ENCODE measurements at places on chromosomes 5 and 9. TPM values are rescaled to one million over a fixed set of nuclear protein-coding genes. Genes with fewer than 3 reads are reported as not detected.

The GMCL2 gene
- not detected for total RNA-seq

GRCh38 chr5:150987746-150988145 lies 32.6 kb upstream of the GPX3 start:
- H3K36me3 ChIP-seq = no peaks in the 10 kb centered on the region
- no peak overlapping the region for H3K4me3 ChIP-seq
- DNase-seq = no peak
- H3K27me3 ChIP-seq = peaks cover 3% of the 10 kb centered on the region

DNA sequence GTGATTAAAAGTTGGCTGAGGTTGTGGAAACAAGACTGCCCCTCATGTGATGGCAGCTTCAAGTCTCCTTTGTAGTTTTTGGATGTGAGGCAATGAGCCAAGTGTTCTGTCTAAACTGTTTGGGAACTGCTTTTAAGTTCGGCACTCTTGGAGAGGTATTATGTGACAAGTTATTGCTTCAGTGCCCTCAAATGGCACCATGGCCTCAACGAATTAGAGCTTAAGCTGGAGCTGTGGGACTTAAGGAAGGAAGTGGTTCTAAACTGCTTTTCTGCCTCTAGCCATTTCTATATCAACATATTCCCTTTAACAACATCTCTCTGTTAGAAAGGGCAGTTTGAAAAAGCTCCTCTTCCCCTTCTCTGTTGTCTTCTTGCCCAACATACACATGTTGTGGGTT lies 227.7 kb downstream of the RFK start:
- H3K4me1 ChIP-seq = peaks cover under 1% of the 10 kb centered on the region
- no peak overlapping the region for H3K4me3 ChIP-seq
- no peak overlapping the region for H3K27ac ChIP-seq
- DNase-seq = no peak
- H3K27me3 ChIP-seq = no peaks in the 10 kb centered on the region
- H3K36me3 ChIP-seq = no peaks in the 10 kb centered on the region

The PCA3 gene
- total RNA-seq = not detected

The RGMB gene
- 201 TPM for total RNA-seq

GRCh38 chr9:93645149-93645889 lies 68.9 kb downstream of the PHF2 start:
- DNase-seq = no peak
- H3K4me3 ChIP-seq = no peak overlapping the region
- no peak overlapping the region for H3K27ac ChIP-seq
- H3K27me3 ChIP-seq = peaks cover 3% of the 10 kb centered on the region

GRCh38 chr9:19481121-19481870 lies 72.5 kb downstream of the ACER2 start:
- no peak overlapping the region for H3K27ac ChIP-seq
- H3K36me3 ChIP-seq = no peaks in the 10 kb centered on the region
- H3K4me3 ChIP-seq = no peak overlapping the region
- DNase-seq = no peak
- H3K4me1 ChIP-seq = no peaks in the 10 kb centered on the region

DNA sequence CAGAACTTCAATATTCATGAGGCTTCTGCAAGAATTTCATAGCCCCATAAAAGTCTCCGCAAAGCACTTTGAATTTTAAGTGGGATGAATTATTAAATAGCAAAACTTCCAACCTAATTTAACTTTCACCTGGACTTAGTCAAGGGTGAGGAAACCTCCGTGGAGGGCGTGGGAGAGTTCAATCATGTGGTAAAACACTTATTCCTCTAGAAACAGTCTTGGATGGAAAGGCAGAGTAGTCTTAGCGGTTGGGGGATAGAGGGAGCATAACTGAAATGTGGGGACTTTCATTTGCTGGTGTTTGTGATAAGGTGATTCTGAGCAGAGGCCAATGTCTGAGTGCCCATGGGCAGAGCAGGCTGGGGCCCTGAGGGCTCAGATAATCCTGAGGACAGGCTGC lies 241.9 kb downstream of the IRX1 start:
- no peaks in the 10 kb centered on the region for H3K4me1 ChIP-seq
- peaks cover 1% of the 10 kb centered on the region for H3K27me3 ChIP-seq
- no peak for DNase-seq

The MEIKIN gene
- total RNA-seq = not detected

The PJA2 gene
- total RNA-seq = 68.5 TPM

- H3K27ac ChIP-seq = no peak overlapping the region
- H3K4me3 ChIP-seq = no peak overlapping the region
- no peaks in the 10 kb centered on the region for H3K27me3 ChIP-seq
- no peaks in the 10 kb centered on the region for H3K36me3 ChIP-seq
- H3K4me1 ChIP-seq = no peaks in the 10 kb centered on the region
- no peak for DNase-seq
These were observed 636.3 kb downstream of the GABRG2 start for GRCh38 chr5:162703914-162704313.

GRCh38 chr5:34005211-34005610 lies 2.6 kb downstream of the AMACR start:
- no peak overlapping the region for H3K4me3 ChIP-seq
- H3K4me1 ChIP-seq = peaks cover 68% of the 10 kb centered on the region
- H3K27me3 ChIP-seq = no peaks in the 10 kb centered on the region
- H3K36me3 ChIP-seq = peaks cover 16% of the 10 kb centered on the region
- DNase-seq = no peak

The SLC45A2 gene
- total RNA-seq = not detected

The STK32A gene
- 0.21 TPM for total RNA-seq

The HAVCR1 gene
- not detected for total RNA-seq

DNA sequence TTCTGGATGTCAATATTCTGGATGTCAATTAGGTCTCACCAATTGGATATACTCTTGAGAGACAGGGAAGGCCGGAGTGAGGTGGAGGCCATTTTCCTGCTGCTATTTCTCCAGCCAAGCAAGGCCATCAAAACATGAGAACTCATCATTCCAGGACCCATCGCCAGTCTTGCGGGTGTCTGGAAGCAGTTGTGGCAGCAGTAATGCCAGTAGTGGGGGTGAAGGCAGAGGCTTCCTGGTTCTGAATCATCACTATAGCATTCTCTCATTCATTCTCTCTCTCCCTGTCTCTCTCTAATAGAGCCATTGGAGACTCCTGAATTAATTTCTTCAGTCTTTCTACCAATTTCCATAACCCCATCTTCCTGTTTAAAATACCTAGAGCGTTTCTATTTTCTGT lies 71.8 kb downstream of the EGFLAM start:
- no peaks in the 10 kb centered on the region for H3K36me3 ChIP-seq
- no peak for DNase-seq
- H3K27me3 ChIP-seq = no peaks in the 10 kb centered on the region

GRCh38 chr5:115084246-115084793 lies 85.4 kb downstream of the TRIM36 start:
- no peak for DNase-seq
- H3K36me3 ChIP-seq = no peaks in the 10 kb centered on the region
- no peak overlapping the region for H3K27ac ChIP-seq
- no peak overlapping the region for H3K4me3 ChIP-seq
- peaks cover 8% of the 10 kb centered on the region for H3K27me3 ChIP-seq

- H3K27ac ChIP-seq = no peak overlapping the region
- H3K4me3 ChIP-seq = no peak overlapping the region
- no peak for DNase-seq
- no peaks in the 10 kb centered on the region for H3K36me3 ChIP-seq
- H3K4me1 ChIP-seq = peaks cover 9% of the 10 kb centered on the region
- peaks cover 11% of the 10 kb centered on the region for H3K27me3 ChIP-seq
These were observed 42.7 kb upstream of the IER5L start for GRCh38 chr9:129220771-129221170.

DNA sequence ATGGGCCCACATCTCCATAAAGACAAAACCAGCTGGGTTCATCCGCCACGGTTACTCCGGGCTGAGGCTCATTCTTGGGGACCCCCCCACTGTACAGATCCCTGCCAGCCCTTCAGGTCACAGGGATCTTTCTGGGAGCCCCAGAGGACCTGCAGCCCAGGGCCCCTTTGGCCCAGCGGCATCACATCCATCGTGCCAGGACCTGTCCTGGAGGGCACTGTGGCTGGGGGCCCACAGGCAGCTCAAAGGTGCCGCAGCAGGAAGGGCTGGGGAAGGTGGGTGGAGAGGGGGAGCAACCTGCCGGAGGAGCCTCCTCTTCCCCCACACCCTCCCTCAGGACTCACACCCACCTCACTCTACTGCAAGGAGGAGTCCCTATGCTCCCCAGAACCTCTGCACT lies 252.8 kb downstream of the ROR2 start:
- no peaks in the 10 kb centered on the region for H3K36me3 ChIP-seq
- H3K4me1 ChIP-seq = no peaks in the 10 kb centered on the region
- H3K27ac ChIP-seq = no peak overlapping the region
- H3K4me3 ChIP-seq = no peak overlapping the region
- peaks cover 16% of the 10 kb centered on the region for H3K27me3 ChIP-seq

GRCh38 chr9:76559286-76559685 lies 100.3 kb downstream of the GCNT1 start:
- H3K4me1 ChIP-seq = peaks cover 79% of the 10 kb centered on the region
- no peak overlapping the region for H3K4me3 ChIP-seq
- no peaks in the 10 kb centered on the region for H3K36me3 ChIP-seq
- no peaks in the 10 kb centered on the region for H3K27me3 ChIP-seq
- DNase-seq = no peak

DNA sequence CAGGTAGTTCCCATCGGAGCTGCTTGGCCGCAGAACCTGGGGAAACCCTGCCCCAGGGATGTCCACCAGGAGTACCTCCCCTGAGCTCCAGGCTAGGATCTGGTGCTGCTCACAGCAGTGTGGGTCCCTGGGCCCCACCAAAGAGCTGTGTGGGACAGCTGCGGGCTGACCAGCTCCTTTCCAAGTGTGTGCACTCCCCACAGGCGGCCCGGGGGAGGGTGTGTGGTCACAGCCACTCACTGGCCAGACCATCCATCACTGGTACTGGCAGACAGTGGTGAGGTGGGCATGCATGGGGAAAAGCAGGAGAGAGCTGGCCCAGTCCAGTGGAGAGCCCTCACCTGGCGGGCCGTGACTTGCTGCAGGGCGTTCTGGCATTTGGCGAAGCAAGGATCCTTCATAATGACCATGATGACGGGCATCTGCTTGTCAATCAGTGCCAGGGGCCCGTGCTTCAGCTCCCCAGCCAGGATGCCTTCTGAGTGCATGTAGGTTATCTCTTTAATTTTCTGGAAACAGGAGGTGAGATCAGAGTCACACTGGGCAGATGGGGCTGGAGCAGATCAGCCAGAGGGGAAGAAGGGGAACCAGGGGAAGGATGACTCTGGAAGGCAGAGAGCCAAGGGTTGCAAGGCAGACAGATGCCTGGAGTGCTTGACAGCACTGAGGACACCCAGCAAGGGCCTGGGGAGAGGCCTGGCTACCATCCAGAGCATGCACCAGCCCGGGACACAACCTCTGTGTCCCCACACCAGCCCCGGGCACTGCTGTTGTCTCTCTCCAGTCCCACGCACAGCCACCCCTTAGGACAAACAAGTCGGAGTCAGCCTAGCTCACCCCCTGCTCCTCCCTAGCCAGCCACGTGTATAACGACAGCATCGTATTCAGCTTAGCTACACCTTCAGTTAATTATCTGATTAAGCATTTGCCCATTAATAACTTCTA lies 12.8 kb upstream of the MAPK9 start:
- no peak overlapping the region for H3K27ac ChIP-seq
- H3K36me3 ChIP-seq = no peaks in the 10 kb centered on the region
- H3K4me1 ChIP-seq = no peaks in the 10 kb centered on the region
- no peak overlapping the region for H3K4me3 ChIP-seq
- H3K27me3 ChIP-seq = peaks cover 7% of the 10 kb centered on the region
- DNase-seq = no peak

The KIF4B gene
- 0.14 TPM for total RNA-seq

GRCh38 chr5:107894361-107894760 lies 223.6 kb upstream of the EFNA5 start:
- no peak for DNase-seq
- no peak overlapping the region for H3K27ac ChIP-seq
- H3K27me3 ChIP-seq = no peaks in the 10 kb centered on the region
- H3K4me3 ChIP-seq = no peak overlapping the region

GRCh38 chr9:86751956-86752355 lies 195.3 kb downstream of the GAS1 start:
- H3K27me3 ChIP-seq = peaks cover 10% of the 10 kb centered on the region
- H3K4me1 ChIP-seq = peaks cover 34% of the 10 kb centered on the region
- H3K36me3 ChIP-seq = no peaks in the 10 kb centered on the region
- no peak overlapping the region for H3K4me3 ChIP-seq

The SLC6A7 gene
- total RNA-seq = not detected

GRCh38 chr5:166123717-166124116 lies 2167.7 kb upstream of the WWC1 start:
- H3K27ac ChIP-seq = no peak overlapping the region
- H3K27me3 ChIP-seq = no peaks in the 10 kb centered on the region
- no peaks in the 10 kb centered on the region for H3K4me1 ChIP-seq
- H3K36me3 ChIP-seq = no peaks in the 10 kb centered on the region

The PCDHB5 gene
- 0.21 TPM for total RNA-seq

GRCh38 chr5:9156282-9156681 lies 389.6 kb downstream of the SEMA5A start:
- peaks cover 45% of the 10 kb centered on the region for H3K4me1 ChIP-seq
- peak overlapping the region; percentile 39 for H3K27ac ChIP-seq
- H3K4me3 ChIP-seq = no peak overlapping the region
- DNase-seq = peak; percentile 70

DNA sequence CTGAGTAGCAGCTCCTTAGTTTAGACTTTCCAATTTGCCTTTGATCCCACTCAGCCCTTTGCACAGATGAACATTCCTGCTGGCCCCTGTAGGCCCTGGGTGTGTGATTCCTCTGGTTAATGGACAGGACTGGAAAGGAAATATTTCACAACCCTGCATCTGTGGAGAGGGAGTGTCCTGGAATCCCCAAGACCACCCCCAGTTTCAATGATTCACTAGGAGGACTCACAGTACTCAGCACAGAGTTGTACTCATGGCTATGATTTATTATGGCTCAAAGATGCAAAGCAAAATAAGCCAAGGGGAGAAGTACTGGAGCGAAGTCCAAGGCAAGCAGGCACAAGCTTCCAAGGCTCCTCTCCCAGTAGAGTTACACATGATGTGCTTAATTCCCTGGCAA lies 42.4 kb upstream of the TJP2 start:
- H3K27me3 ChIP-seq = peaks cover 3% of the 10 kb centered on the region
- DNase-seq = peak; percentile 72
- peaks cover 42% of the 10 kb centered on the region for H3K4me1 ChIP-seq

DNA sequence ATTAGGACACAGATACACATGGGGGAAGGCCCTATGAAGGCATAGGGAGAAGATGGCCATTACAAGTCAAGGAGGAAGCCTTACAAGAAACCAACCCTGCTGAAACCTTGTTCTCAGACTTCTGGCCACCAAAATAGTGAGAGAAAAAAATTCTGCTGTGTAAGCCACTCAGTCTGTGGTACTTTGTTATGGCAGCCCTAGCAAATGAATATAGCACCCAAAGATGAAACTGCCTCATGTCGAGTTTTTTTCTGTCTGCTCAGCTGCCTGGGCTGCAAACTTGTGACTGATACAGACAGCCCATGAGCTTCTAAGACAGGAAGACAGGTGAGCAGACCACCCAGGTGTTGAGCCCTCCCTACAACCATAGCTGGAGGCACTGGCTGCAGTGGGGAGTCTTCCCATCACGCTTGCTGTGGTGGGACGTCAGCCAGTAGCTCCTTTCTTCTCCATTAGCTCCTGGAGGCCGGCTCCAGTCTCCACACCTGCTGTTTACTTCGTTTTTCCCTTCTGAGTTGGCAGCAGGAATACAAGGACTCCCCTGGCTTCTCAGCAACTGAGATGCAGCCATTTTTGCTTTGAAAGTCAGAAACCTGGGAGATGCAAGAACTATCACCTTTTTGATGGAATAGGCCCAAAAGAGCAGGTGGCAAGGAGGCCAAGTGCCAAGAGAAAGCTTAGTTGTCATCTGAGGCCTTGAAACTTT lies 164.9 kb downstream of the SEMA6A start:
- H3K27me3 ChIP-seq = peaks cover 6% of the 10 kb centered on the region
- H3K4me1 ChIP-seq = no peaks in the 10 kb centered on the region
- no peak overlapping the region for H3K4me3 ChIP-seq

The ZSWIM6 gene
- total RNA-seq = 12.0 TPM

Measured in HFFc6 (cell line).